ENCODE measurements at places on chromosomes 13 and 19. TPM values are rescaled to one million over a fixed set of nuclear protein-coding genes. Genes with fewer than 3 reads are reported as not detected.

The NLRP7 gene
- total RNA-seq, result not detected

The SEMA6B gene
- 13.1 TPM for total RNA-seq

The RFX1 gene
- total RNA-seq, result 10.4 TPM

The KASH5 gene
- total RNA-seq, result 0.27 TPM

The RFPL4A gene
- not detected for total RNA-seq

The ZNF296 gene
- total RNA-seq, result 0.71 TPM

The RYR1 gene
- 20.4 TPM for total RNA-seq

The IGSF23 gene
- total RNA-seq, result not detected

The GNA15 gene
- total RNA-seq, result 3.0 TPM

The WASF3 gene
- total RNA-seq, result 61.2 TPM

The ICAM4 gene
- 0.38 TPM for total RNA-seq

The KLK12 gene
- not detected for total RNA-seq

The ZNF565 gene
- 11.3 TPM for total RNA-seq

The CIRBP gene
- total RNA-seq, result 961 TPM

The PODNL1 gene
- 3.3 TPM for total RNA-seq

The LILRA1 gene
- total RNA-seq, result 0.22 TPM

The PRODH2 gene
- 0.27 TPM for total RNA-seq

The ATP13A1 gene
- total RNA-seq, result 80.7 TPM

The CYP4F3 gene
- total RNA-seq, result 0.71 TPM

The C13orf42 gene
- total RNA-seq, result not detected

The RXFP2 gene
- total RNA-seq, result not detected

The GPX4 gene
- total RNA-seq, result 157 TPM

The DIS3 gene
- 45.6 TPM for total RNA-seq

The FXYD7 gene
- total RNA-seq, result 8.3 TPM

The IER2 gene
- total RNA-seq, result 40.2 TPM
